ENCODE measurements at places on chromosomes 11 and 22.

GRCh38 chr22:48827268-48827846 is 1000.3 kb downstream of the BRD1 start:
- DNase-seq = no peak

DNA sequence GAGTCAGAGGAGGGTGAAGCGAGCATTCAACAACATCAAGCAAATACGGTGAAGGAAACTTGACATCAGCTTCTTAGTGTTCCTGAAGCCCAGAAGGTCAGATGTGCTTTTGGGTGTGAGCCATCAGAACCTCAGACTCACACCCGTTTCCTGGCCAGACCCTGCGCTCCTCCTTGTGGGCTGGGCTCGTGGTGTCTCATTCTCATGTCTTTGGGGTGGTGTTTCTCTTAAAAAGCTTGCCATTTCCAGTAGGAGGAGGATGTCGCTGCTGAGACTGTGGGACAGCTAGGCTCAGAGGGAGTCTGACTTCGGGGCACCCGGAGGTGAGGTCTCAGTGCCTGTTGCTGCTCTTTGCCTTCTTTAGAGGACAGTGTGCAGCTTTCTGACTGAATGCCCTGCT is 24.2 kb downstream of the PPFIBP2 start:
- peak; percentile 11 for DNase-seq

DNA sequence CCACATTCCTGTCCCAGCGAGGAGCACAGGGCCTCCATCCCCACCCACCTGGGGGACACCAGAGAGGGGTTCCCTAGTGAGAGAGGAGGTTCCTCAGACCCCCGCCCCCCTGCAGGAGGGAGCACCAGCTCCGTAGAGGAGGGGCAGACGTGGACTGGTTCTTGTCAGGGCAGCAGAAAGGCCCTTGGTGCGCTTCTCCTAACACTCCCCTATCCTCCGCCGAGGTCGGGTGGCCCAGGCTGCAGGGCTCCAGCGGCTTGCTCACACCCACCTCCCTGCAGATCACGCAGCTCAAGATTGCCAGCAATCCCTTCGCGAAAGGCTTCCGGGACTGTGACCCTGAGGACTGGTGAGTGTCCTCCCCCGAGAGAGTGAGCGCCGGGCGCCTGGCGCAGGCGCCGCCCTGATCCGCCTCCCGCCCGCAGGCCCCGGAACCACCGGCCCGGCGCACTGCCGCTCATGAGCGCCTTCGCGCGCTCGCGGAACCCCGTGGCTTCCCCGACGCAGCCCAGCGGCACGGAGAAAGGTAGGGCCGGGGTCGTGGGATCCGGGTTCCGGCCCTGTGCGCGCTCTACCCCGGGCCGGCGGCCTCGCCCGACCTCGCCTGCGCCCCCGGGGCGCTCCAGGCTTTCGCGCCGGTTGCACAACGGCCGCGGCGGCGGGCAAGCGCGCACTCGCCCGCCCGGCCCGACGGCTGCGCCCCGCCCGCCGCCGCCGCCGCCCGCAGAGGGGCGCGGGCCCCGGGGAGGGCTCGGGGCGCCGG is 5.1 kb downstream of the TBX1 start:
- no peak for DNase-seq

- no peak for DNase-seq
Observed at GRCh38 chr11:1702506-1702905, 5.5 kb downstream of the KRTAP5-6 start.

DNA sequence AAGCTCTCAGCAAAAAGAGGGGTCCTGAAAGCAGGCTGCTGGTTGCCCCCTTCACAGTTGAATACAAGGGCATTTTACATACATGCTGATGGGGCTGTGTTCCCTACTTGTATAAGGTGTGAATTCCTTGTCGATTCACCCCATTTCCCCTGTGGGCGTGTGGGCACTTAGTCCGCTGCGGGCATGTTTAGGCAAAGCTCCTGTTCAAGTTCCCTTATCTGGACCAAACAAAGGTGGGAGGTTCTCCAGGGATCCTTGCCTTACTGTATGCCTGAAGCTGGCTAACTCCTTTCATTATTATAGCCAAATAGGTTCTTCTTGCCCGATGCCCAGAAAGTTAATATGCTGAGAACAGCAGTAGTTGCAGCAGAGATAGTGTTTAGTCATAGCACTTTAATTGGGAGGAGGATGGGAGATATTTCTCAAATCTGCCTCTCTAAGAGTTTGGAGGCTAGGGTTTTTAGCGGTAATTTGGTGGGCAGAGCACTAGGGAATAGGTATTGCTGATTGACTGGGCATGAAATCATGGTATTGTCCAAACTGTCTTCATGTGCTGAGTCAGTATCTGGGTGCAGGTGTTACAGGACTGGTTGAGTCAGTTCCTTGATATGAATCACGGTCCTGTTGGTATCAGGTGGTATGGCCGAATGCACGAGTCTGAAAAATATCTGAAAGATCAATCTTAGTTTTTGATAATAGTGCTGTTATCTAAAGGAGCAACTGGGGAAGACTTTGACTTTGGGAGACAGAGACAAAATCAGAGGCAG is 32.7 kb downstream of the METTL15 start:
- DNase-seq = no peak

DNA sequence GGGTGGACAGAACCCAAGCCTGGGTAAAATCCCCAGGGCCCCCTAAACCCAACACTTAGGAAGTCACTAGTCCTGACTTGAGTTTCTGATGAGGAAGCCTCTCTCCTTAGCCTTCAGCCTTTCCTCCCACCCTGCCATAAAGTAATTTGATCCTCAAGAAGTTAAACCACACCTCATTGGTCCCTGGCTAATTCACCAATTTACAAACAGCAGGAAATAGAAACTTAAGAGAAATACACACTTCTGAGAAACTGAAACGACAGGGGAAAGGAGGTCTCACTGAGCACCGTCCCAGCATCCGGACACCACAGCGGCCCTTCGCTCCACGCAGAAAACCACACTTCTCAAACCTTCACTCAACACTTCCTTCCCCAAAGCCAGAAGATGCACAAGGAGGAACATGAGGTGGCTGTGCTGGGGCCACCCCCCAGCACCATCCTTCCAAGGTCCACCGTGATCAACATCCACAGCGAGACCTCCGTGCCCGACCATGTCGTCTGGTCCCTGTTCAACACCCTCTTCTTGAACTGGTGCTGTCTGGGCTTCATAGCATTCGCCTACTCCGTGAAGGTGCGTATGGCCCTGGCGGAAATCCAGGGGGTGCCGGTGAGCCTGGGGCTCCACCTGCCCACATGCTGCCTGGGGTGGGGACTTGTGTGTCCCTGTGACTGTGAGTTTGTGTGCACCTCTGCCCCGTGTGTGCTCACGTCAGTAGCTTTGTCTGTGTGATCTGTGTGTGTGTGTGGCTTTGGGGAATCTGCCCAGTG is at the start of gene IFITM1:
IFITM1 (plus strand) TSS at position 254 of the 767 bp plus-strand sequence; CDS start at position 385, 131 bp downstream.
- DNase-seq = peak; percentile 70

- DNase-seq = peak; percentile 33
Observed at GRCh38 chr11:72430741-72431570, 3.4 kb downstream of the CLPB start.

DNA sequence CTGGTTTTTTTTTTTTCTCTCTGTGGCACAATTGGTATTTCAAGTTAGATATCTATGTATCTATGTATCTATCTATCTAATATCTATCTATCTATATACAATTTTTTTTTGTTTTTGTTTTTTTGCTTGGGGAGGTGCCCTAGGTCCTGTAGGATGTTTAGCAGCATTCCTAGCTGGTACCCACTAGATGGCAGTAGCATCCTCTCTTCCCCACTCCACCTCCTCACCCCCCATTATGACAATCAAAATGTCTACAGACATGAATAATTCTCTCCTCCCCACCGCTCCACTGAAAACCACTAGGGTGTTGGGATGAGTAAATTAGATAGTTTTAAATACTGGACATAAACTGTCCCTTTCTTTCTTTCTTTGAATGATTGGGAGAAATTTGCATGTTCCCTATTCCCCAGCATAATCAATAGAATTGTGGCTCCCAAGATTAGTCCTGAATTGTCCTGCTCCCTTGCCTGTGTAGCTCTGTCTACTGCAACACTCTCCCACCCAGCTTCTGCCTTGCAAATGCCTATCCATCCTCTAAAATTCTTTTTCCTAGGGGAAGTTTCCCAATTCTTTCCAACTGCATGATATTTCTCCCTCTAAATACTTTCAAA is 1152.4 kb downstream of the LRRC4C start:
- no peak for DNase-seq

GRCh38 chr11:2092956-2093412 is 46.2 kb downstream of the IGF2 start:
- peak; percentile 34 for DNase-seq

DNA sequence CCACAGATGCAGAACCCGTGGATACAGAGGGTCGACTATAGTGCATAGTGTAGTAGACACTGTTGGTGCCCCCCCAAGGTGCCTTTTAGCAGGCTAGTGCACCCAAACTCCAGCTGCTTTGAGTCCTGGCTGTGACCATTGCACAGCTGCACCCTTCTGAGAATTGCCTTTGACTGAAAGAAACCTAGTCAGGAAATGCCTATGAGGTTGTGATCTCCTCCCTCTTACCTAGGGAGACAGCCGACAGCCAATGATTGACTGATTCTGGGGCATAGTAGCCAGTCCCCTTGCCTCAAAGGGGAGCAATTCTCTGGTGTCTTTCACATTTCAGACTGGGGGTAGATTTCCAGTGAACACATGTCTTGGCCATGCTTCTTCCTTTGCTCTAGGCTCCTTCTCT is 74.2 kb downstream of the DCDC1 start:
- no peak for DNase-seq

DNA sequence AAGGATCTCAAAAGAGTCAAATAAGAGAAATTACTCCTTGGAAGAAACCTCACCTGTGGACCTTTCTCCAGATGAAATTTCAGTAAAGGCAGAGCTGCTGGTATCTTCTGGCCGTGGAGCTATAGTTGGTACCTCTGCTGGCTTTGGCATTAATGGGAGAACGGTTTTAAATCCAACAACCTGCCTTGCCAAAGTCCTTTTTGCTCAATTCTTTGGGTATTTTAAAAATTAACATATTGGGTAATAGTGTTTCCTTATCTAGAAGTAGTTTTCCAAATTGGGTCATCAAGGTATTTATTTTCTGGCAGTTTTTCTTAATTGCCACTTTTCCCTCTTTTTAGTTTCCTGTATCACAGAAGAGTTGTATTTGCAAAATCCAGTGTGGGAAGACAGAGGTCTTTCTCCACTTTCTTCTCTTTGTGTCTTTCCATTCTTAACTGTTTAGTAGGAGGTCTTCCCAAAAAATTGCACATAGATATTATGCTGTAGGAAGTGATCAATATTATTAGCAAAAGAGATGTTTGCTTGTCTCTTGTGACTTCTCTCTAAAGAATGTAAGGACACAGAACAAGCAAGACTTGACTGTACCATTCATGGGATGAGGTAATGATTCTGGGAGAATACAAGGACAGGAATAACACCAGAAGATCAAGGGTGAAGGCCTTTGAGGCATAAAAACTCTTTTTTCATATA is at the start of gene SAA4:
SAA4 (minus strand) TSS at position 139 of the 693 bp plus-strand sequence. CDS start 876 bp downstream, outside the sequence.
- no peak for DNase-seq

- peak; percentile 85 for DNase-seq
Observed at GRCh38 chr11:64764040-64764611, 4.4 kb upstream of the PYGM start.

DNA sequence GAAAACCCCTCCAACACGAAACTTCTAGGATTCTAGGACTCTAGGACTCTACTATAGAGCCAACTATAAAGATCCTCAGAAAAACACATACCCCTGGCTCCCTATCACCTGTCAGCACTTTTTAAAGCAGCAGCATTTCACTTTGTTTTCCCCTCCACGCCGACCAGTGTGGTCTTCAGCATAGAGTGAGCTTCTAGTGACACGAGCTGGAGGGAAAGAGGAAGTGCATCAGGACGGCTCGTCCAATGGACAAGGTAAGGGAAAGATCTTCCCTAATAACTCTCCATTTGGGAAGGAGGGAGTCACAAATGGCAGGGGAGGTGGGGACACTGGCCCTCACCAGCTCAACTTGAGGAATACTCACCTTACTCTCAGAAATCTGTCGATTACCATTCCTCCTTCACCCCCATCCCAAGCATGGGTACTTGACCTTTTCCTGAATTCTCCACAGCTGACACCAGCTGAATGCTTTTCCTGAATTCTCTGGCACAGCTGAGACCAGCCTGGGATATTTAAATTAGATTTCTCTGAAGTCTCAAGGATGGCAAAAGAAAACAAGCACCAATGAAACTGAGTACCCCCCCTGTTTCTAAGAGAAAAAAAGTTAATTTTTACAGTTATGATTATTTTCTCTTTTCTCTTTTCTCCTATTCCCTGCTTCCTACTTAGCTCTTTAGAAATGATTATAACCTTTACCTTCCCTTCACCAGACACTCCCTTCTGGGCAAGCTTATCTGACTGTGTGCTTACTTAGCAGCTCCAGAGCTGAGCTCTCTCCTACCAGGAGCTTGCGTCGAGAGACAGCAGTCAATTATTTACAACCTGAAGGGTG is 33.3 kb upstream of the NNMT start:
- DNase-seq = peak; percentile 17

DNA sequence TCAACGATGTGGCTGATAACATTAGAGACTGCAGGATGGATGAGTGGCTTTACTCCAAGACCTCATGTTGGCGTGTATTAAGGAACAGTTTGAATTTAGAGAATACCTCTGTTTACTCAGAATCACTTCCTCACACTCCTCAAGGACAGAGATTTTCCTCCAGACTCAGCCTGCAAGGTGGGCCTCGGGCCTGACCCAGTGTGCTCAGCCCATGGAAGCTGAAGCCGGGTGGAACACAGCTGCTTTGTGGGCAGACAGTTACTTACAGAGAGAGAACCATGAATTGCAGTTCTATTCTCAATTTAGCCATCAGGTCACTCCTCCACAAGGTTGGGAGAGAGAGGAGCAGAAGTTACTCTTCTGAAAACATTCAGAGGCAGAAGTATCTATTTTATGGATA is 135.8 kb downstream of the SNX19 start:
- no peak for DNase-seq

- DNase-seq = no peak
Observed at GRCh38 chr11:35675901-35676610, 13.5 kb downstream of the TRIM44 start.

GRCh38 chr22:30922151-30922611 is 46.4 kb downstream of the MORC2 start:
- peak; percentile 87 for DNase-seq

- no peak for DNase-seq
Observed at GRCh38 chr11:114379394-114380069, 20.8 kb downstream of the C11orf71 start.

- no peak for DNase-seq
Observed at GRCh38 chr22:20414059-20414440, 20.1 kb downstream of the ZNF74 start.

GRCh38 chr11:85595285-85595884 is 31.8 kb downstream of the DLG2 start:
- peak; percentile 58 for DNase-seq

GRCh38 chr11:34970480-34970879 is 54.1 kb downstream of the PDHX start:
- no peak for DNase-seq

DNA sequence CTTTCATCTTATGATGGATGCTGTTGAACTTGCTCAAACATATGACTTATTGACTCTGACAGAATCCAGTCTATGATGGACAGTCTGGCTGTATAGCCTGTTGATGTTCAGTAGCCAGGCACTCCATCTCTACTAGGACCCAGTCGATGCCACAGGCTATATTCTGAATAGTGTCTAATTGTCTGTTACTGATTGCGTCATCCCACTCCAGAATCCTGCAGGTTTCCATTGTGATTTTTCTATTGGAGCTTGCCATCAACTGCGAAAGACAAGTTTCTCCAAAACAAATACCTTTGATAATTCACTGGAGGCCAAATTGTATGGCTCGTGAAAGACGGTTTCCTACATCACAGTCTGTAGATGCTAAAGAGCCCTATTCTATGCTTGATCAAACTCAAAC is 481.7 kb upstream of the CHORDC1 start:
- DNase-seq = no peak

All from CD4-positive, alpha-beta T cell treated with Interleukin-4 for 4 hours (primary cell).